ENCODE measurements at places on chromosomes 3 and 15.

DNA sequence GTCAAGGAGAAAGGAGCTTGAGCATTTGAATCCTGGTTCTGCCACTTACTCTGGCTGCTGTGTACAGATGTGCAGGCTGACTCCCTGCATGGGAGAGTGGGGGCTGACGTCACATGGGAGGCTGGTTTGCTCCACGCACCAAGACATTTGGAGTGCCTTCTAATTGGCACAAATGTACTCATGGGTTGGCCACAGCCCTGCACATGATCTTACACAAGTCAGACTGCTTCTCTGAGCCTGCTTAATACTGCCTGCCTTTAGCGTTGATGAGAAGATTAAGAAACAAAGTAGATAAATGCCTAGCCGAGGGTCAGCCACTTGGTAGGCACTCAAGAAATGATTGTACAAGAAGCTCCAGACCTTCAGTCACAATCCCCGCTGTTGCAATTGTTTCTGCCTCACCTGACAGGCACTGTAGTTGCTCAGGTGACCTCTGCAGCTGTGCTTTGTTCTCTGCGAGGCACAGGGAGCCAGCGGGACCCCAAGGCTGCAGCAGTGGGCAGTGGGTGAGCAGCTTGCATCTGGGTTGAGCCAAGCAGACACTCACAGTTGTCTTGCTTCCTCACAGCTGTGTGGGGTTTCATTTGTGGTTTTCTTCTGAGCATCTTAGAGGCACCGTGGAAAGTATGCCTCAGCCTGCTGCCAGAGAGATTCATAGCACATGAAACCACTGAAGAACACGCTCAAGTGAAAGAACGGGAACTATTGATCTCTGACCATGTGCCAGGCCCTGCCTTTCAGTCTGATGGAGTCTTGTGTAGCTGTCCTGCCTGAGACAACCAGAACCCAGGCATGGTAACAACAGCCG lies 33.1 kb downstream of the GRK7 start:
- peak; percentile 57 for DNase-seq

- no peak for DNase-seq
Observed at GRCh38 chr15:65339920-65340319, 35.4 kb downstream of the RNU5B-1 start.

DNA sequence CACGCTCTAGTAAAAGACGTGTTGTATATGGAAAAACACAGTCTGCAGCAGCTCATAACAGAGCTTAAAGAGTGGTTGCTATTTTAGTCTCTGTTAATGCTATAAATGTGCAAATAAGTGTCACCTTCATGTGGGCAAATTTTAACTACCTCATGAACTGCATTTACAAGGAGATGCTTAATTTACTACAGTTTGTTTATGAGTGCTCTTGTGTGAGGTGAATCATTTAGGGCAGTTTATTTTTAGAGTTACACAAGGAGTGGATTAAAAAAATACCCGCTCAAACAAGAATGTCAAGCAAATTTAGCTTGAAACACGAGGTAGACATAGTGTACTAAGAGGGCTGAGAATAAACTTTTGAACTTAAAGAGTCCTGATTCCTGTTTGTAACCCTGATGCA lies 579.0 kb downstream of the MFSD1 start:
- no peak for DNase-seq

DNA sequence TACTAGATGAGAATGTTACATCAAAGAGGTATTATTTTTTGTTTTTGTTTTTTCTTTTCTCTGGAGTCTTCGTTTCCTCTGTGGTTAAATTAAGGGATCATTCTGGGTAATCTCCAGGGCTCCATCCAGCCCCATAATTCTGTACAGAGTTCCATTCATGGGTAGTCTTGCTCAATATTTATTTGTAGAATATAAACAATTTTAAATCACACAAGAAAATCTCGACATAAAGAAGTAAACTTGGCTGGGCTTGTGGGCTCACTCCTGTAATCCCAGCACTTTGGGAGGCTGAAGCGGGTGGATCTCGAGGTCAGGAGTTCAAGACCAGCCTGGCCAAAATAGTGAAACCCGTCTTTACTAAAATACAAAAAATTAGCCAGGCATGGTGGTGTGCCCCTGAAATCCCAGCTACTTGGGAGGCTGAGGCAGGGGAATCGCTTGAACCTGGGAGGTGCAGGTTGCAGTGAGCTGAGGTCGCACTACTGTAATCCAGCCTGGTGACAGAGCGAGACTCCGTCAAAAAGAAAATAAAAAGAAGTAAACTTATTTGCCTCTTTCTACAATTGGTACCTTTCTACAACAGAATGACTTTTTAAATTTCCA lies 166.8 kb upstream of the TGFBR2 start:
- no peak for DNase-seq

- no peak for DNase-seq
Observed at GRCh38 chr3:136818769-136819391, at the start of gene SLC35G2. SLC35G2 (plus strand) TSS chr3:136819126; CDS start chr3:136854461, 35,335 bp downstream.

GRCh38 chr15:59168536-59168935 lies 38.1 kb upstream of the LDHAL6B start:
- DNase-seq: peak; percentile 31

- no peak for DNase-seq
Observed at GRCh38 chr3:143276592-143276991, 157.0 kb downstream of the CHST2 start.

GRCh38 chr15:67380921-67381320 lies 126.3 kb downstream of the IQCH start:
- no peak for DNase-seq

DNA sequence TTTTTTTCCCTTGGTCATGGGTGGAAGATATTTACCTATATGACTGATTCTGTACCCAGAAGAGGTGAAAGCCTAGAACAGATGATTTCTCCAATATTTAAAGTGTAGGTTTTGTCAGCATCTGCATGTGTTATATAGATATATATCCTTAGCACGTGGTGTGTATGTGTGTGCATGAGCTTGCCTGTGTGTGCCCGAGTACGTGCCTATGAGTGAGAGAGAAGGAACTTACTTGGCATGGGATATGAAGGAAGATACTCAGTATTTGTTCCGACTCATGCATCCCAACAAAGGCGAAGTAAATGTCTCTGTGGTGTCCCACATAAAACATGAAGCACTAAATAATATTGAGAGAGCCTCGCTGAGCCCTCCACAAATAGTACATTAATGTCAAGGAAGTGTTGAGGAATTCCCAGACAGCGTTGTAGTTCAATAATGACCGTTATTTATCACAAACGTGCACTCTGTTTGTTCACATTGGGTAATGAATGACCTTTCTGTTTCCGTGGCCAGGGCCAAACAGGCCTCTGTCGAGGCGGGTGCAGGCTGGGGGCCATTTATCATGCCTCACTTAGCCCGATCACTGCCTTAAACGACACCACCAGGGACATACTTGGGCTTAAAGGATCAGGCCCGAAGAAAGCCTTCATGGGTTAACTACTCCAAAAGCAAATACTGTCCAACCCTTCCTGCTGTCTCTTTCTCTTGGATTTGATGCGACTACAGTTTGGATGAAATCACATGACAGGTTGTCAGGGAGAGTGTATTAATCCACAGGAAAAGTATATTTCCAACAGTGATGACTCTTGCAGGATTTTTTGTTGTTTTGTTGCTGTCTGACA lies 267.7 kb downstream of the PTPRG start:
- no peak for DNase-seq

DNA sequence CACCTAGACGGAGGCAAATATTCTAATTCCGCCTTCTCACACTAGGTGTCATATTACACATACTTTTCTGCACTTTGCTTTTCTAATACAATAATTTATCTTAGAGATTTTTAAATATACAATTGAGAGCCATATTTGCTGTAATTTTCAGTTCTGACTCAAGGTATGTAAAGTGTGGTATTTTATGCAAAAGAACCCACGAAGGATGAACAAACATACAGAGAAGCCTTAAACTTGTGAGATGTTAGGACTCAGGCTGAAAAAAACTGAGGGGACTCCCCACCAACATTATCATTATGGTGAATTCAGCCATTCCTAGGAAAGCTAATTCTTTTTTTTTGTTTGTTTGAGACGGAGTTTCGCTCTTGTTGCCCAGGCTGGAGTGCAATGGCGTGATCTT lies 9.6 kb downstream of the ZBTB11 start:
- DNase-seq: no peak

DNA sequence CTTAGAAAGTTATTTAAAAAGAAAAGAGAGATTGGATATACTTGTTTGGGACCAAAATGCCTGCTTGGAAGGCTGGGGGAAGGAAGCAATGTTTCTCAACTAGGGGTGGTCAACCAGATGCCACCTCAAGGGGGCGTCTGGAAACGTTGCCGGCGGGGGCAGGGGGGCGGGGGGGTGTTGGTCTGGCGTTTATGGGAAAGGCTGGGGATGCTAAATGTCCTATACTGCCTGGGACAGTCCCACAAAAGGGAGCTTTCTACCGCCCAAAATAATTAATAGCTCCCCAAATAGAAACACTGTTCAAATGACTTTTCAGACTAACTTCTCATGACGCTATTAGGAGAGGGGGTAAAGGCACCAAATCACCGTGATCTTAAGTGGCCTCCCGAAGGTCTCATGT lies 2.2 kb downstream of the POLG start:
- DNase-seq: no peak

DNA sequence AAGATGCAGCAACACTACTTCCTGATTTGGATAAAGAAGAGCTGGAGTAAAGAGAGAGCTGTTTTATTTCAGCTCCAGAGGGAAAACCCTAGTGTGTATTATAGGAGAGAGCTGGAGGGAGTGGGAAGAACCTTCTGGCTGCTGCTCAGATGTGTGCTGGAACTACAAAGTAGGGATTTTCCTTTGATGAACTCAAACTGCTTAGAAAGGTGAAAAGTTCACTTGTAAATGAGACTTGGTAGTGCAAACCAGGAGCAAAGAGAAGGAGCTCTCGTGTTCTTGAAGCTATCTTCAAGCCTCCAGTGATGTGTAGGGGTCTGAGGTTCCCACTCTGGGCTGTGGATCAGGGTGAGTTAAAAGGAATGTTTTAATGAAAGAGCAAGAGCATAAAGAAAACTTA lies 110.4 kb downstream of the EDEM1 start:
- no peak for DNase-seq

- no peak for DNase-seq
Observed at GRCh38 chr3:163555918-163556317, 1522.4 kb downstream of the SI start.

DNA sequence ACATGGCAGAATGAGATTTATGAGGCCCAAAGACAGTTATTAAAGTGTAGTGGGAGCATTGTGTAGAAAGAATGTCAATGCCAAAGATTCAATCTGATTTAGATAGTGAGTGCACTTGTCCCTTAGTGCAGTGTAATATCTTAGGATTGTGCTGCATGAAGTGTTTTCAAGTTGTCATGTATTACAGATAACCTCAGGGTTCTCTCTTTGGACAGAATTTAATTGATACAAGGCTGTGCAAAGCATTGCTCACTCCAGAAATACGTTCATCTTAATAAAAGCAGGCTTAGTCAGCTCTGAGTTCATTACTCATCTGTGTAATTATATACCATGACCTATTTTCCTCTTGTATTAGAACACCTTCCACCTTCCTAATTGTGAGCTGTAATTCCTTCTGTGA lies 16.0 kb upstream of the GPR171 start:
- DNase-seq: no peak

DNA sequence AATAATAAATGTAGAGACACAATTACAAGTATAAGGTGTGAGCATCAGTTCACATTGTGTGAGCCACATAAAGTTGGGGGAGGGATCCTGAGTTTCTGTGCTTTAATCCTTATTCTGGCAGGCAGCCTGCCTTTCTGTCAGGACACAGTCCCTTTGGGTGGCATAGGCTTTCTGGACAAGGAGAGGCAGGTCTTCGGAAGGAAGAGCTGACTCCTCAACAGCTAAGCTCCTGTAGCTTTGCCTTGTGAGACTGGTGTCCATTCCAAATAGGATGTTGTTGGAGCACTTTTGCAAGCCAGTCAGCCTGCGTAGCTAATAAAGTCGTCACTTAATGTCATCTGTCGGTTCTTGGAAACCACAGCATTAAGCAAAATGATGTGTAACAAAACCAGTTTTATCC lies 151.9 kb upstream of the MCTP2 start:
- no peak for DNase-seq

DNA sequence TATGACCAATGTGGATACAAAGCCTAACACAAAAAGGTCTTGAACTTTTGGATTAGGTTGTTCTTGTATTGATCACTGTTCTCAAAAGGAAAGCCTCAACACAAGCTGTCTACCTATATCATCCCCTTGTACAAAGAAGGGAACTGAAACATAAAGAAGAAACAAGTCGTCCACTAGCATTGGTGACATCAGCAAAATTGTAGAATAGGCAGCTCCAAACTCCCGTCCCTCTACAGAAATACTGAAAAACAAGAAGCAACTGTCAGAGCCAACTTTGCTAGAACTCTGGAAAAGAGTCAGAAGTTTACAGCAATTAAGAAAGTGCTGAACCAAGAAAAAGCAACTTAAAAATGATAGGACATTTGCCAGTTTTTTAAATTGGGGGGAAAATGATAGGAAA lies 7.5 kb upstream of the NR1I2 start:
- DNase-seq: no peak

GRCh38 chr3:19149368-19149767 lies 1.1 kb downstream of the KCNH8 start:
- no peak for DNase-seq

- no peak for DNase-seq
Observed at GRCh38 chr3:61610316-61610715, 48.9 kb downstream of the PTPRG start.

- DNase-seq: no peak
Observed at GRCh38 chr3:197021729-197022404, 7.8 kb downstream of the MELTF start.

DNA sequence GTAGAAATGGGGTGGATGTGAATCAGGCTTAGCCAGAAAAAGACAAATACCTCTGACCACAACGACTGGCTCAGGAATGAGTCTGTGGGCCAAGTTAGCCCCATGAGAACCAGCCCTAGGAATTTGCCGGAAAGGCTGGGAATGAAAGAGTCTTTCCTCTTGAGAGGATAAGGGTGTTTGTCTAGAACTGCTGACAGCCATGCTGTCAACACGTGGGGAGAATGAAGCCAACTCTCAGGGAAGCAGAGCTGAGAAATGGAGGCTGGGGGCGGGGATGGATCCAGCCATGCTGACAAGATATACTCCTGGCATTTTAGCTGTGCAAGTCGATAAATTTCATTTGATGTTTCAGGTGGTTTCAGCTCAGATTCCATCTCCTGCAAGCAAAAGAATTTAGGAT lies 10.6 kb upstream of the SLC6A1 start:
- no peak for DNase-seq

- no peak for DNase-seq
Observed at GRCh38 chr3:11136830-11137626, 17.3 kb upstream of the HRH1 start.

- DNase-seq: no peak
Observed at GRCh38 chr3:193640728-193641439, 47.9 kb downstream of the OPA1 start.

DNA sequence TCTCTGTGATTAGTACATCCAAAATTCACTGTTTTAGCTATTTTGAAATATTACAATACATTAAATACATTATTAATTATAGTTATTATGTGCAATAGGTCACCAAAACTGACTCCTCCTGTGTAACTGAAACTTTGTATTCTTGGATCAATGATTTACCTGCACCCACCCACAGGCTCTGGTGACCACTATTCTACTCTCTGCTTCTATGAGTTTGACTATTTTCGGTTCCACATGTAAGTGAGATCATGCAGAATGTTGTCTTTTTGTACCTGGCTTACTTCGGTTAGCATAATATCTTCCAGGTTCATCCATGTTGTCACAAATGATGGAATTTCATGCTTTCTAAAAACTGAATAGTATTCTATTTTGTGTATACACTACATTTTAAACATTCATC lies 43.8 kb downstream of the SLC2A2 start:
- no peak for DNase-seq

- DNase-seq: no peak
Observed at GRCh38 chr15:62953496-62954045, 89.0 kb upstream of the TPM1 start.

GRCh38 chr3:147574621-147575020 lies 165.5 kb downstream of the ZIC1 start:
- DNase-seq: no peak
